ENCODE measurements at places on chromosomes 7 and 10.

DNA sequence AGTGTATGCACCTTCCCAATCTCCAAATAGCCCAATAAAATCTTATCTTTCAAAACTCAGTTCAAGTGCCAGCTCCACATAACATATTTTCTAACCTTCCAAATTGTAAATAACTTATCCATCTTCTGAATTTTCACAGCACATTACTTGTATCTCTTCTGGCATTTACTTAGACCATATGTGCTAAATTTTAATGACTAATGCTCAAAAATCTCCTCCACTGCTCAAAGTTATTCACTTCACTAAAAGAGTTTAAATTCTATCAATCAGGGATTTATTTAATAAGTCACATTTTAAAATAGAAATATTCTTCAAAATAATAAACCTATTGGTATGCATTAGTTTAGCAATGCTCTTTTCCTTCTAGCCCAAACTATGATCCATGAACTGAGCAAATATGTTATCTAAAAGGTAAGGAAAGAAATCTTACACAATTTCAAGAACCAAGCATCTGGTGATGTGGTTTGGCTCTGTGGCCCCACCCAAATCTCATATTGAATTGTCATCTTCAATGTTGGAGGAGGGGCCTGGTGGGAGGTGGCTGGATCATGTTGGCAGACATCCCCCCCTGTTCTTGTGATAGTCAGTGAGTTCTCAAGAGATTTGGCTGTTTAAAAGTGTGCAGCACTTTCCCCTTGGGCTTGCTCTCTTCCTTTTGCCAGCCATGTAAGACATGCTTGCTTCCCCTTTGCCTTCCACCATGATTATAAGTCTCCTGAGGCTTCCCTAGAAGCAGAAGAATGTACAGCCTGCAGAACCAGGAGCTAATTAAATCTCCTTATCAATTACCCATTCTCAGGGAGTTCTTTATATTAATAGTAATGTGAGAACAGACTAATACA lies 28.1 kb upstream of the GPR22 start:
- DNase-seq: no peak

- no peak for DNase-seq
Observed at GRCh38 chr10:17523917-17524316, 69.5 kb upstream of the ST8SIA6 start.

- no peak for DNase-seq
Observed at GRCh38 chr7:69651101-69651590, 52.9 kb downstream of the AUTS2 start.

GRCh38 chr7:113805976-113806375 lies 112.8 kb downstream of the PPP1R3A start:
- no peak for DNase-seq

DNA sequence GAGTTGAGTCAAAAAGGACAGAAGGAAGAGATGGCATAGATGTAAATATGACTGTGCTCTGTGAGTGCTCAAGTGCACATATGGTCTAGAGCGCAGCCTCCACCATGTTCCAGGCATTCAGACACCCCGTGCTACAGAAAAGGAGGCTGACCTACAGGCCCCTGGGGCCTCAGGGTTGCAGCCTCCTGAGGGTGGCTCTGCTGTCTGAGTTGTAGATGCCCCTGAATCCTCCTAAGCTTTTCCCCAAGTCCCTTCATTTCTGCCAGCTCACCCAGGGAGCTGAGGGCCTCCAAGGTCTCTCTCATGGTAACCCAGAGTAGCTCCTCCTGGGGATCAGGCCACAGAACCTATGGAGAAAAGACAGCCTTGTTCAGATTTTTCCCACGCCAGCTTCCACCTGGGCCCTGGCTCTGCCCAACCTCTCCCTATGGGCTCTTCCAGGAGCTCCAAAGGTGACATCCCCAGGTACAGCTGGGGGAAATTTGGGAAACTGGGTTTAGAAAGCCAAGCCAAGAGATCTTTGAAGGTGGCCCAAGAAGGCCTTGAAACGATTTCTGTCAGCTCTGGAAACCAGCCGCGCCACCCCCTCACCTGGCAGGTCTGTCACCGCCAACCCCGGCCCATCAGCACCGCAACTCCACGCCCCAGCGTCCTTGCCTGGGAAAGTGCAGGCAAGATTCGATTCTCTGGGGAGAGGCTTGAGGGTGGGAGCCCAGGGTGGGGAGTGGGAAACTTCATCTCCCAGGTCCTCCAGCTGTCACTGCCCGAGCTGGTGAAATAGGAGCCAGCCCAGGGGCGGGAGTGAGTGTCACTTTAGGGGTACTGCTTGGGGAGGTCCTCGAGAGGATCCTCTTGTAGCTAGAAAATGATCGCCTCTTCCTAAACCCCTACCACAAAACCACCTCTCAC lies 2.4 kb downstream of the ZNF467 start:
- DNase-seq: no peak

GRCh38 chr10:100888957-100889356 lies 23.8 kb upstream of the SLF2 start:
- DNase-seq: no peak

DNA sequence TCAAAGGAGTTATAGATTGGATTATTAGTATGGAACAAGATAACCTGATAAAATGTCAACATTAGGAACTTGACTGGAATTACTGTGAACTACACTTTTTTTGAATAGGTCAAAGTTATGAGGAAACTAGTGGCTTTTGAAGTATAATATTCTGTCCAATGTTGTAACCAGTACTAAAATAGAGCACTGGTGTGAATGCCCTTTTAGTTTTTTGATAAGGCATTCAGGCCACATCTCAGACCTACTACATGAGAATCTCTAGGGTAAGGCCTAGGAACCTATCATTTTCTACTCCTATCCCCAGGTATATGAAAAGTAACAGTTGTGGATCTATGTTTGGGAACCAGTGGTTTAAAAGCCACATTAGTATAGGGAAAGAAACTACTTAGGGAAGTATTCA lies 16.4 kb downstream of the KMT2E start:
- no peak for DNase-seq

DNA sequence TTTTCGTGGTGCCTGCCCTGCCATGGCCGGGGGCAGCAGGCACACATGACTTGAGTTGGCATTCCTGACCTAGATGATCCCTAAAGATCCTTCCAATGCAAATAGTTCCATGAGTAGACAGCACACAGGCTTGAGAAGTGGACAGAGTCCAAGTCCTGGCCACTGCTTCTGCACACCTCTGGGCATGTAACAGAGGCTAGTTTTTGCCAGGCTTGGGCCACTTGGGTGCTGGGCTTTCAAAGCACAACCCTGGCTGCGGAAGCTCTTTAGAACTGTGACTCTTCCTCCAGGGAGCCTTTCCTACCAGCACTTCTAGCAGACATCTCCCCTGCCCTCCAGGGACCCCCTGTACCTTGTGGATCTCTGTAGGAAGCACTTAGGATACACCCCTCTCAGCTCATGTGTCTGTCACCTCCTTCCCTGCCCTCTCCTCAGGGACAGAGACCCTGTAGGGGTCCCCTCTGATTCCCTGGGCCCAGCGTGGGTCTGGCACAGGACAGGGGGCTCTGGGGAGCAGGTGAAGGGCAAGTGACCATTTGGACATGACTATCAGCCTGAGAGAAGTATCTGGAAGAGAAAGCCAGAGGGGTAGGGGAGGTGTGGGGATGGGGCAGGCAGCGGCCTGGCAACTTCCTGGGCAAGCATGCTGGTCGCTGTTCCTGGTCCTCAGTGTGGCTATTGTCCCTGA lies 36.2 kb downstream of the ZCCHC24 start:
- no peak for DNase-seq

DNA sequence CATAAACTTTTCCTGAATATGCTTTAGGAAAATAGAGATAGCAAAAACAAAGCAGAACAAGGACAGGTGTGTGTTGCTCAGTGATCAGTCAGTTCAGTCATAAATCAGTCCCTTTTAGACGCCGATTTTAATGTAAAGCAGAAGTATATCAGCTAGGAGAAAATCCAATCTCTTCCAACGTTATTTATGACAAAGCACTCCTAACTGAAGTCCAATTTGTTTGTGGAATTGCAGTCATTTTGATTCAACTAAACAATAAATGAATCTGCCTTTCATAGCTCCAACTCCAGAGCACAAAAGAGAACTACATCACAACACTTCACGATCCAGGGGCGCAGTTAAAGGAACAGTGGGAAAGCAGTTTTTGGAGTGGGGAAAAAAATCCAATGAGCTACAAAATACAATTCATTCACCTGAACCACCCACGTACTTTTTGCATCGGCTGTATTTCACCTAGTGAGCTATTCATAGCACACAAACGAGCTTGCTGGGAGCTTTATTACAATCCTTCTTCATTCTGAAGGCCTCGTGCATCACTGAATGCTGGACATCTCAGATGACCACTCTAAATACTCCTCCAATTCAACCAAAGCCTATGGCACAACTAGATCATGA lies 151.3 kb downstream of the LRRN3 start:
- DNase-seq: no peak

GRCh38 chr10:70879207-70879606 lies 9.2 kb downstream of the PCBD1 start:
- no peak for DNase-seq

DNA sequence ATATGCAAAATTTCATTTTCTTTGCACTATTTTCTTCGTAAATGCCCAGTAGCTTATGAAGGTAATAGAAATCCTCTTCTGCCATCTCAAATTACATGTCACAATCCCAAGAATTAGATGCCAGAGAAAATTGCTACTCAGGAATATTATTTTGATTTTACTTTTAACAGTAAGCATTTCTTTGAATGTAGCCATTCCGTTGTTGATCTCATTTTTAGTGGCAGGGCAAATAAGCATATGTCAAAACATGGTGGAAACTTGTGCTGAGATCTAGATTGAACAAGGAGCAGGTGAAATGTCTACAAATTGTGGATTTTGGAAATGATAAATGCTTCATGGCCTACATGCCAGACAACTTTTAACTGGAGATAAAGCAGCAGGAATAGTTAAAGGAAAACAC lies 291.8 kb downstream of the SDHAF3 start:
- DNase-seq: no peak

GRCh38 chr10:119313644-119314043 lies 106.3 kb downstream of the GRK5 start:
- DNase-seq: no peak

DNA sequence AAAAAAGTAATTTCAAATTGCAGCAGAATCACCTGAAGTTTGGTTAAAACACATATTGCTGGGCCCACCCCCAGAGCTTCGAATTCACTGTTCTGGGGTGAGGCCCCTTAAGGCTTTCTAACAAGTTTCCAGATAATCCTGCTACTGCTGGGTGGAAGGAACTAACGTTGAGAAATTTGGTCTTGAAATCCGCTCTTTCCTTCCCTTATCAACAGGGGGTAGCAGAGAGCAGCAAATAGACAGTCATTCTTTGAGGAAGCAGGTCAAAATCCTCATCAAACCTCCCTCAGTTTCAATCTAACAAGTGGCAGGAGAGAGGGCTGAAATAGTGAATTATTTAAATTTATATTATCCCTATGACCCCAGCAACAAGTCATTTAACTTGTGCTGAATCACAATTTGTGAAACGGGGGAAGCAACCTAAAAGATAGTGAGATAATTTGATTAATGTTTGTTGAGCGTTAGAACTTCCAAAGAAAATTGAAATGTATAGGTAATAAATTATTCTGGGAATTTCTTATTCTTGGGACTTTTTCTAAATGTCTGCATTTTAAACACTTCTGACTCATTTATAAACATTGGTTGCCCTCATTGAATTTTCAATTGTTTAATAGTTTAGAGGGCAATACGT lies 21.7 kb upstream of the MALSU1 start:
- peak; percentile 64 for DNase-seq

GRCh38 chr7:38584443-38585210 lies 46.5 kb downstream of the AMPH start:
- no peak for DNase-seq

DNA sequence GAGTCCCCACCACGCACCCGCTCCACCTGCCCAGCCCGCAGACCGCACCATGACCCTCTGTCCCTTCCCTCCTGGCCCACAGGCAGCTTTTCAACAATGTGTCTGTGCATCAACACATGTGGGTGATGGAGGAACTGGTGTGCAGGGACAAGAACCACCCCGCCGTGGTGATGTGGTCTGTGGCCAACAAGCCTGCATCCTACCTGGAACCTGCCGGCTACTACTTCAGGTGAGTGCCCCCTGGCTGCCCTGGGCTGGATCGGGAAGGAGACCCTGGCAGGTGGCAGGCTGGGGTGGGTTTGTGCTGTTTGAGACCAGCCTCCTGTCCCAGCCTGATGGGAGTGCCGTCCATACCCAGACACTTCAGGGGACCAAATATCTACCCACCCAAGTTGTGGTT lies 69.6 kb downstream of the ZNF727 start:
- no peak for DNase-seq

GRCh38 chr10:97454330-97455036 lies 8.5 kb downstream of the ZDHHC16 start:
- DNase-seq: no peak

DNA sequence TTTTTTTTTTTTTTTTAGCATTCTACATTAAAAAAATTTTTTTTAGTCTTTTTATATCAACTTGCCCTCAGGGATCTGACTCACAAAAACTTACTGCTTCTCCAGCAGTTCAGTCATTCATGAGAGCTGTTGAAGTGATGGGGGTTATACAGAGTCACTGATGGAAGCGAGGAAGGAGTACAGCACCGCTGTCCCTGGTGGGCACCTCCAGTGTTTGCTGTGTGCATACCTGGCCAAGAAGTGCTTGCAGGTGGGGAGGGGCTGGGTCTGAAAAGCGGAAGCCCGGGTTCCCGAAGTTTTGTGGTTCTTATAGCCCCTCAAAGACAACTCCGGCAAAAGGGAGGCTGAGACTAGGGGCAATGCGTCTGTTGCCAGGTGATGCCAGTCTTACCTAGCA lies 46.2 kb downstream of the MINDY4 start:
- DNase-seq: no peak

- DNase-seq: no peak
Observed at GRCh38 chr10:63228237-63228636, 95.1 kb downstream of the NRBF2 start.

- peak; percentile 6 for DNase-seq
Observed at GRCh38 chr7:112015146-112015545, 191.1 kb downstream of the DOCK4 start.

- no peak for DNase-seq
Observed at GRCh38 chr7:29488977-29489376, 74.7 kb upstream of the PRR15 start.

DNA sequence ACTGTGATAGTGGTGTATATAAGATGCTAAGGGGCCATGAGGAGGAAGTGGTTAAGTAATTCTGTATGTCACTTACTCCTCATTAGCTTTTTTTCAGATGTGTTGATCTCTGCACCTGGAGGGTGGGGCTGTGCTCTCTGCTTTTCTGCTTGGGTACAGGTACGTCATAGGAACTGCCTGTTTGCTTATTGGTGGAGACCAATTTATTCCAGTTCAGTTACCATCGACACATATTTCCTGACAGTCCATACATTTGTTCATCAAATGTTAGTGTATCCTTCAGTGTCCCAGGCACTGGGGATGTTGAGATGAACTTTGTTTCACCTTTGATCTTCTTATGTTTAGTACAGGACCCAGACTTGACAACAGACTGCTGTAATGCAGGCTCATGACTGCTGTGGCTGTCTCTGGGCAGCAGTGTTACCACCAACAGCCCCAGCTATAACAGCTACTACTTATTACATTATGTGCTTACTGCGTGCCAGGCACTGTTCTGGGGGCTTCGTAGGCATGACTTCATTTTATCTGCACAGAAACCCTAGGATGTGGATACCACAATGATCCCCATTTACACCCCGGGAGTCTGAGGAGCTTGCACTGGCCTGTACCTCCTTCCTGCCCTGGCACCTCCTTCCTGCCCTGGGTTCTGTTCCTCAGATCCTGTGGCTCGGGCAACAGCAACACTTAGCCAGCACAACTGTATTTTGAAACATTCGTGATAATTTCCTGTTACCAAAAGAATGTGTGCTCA lies 87.4 kb downstream of the BUB3 start:
- DNase-seq: peak; percentile 31

Data from inflammatory macrophage (primary cell).